ENCODE measurements at places on chromosomes 11 and 22.

- DNase-seq: no peak
Observed at GRCh38 chr11:71302911-71303310, 50.5 kb upstream of the SHANK2 start.

DNA sequence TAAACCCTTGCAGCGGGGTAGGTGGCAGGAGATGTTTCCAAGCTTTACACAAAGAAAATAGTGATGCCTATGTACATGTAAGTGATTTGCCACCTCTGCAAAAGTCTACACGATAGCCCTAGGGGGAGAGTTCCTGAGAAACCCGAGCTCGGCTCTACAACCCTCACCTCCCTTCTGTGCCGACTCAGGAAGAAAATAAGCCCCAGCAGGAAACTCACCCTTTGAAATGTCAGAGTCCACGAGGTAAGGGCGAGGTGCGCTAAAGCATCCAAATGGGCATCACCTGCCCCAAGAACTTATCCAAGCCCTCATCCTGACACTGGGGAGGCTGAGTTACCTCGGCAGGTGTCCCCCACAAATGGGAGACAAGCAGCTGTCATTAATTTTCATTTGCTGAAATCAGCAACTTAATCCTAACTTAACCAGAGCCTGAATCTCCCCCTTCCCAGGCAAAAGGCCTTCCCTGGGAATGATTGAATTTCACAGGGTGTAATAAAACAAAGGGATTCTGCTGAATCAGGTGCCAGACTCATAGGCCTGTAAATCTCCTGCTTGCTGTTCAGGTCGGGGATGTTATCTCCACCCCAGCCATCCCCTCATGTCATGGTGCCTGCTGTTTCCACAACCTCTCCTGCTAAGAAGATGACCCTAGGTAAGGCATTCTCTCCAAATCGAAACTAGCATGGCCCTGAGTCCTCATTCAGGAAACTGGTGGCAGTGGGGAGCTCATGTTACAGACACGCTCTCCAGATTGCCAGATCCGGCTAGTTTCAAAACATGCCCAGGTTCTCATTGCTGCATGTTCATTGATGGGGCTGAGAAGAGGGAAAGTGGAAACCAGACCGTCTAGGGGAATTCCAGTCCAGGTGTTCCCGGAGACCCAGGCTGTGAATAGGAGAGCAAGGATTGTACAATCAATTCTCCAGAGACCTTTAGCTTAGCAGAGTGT lies 105.3 kb upstream of the KIRREL3 start:
- DNase-seq: no peak

DNA sequence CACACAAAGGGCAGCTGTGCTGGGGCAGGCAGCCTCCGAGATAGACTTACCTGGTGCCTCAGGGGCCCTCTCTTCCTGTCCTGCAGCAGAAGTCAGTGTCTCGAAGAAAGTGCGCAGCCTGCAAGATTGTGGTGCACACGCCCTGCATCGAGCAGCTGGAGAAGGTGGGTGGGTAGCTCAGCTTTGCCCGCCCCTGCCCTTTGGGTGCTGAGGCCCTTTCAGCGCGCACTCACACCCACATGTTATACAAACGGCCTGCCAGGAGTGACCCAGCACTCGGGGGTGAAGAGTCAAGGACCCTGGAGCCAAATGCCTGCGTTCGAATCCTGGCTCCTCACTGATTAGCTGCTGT lies 13.6 kb upstream of the MDK start:
- no peak for DNase-seq

- DNase-seq: no peak
Observed at GRCh38 chr22:17639247-17639741, 737 bp downstream of the BCL2L13 start.

DNA sequence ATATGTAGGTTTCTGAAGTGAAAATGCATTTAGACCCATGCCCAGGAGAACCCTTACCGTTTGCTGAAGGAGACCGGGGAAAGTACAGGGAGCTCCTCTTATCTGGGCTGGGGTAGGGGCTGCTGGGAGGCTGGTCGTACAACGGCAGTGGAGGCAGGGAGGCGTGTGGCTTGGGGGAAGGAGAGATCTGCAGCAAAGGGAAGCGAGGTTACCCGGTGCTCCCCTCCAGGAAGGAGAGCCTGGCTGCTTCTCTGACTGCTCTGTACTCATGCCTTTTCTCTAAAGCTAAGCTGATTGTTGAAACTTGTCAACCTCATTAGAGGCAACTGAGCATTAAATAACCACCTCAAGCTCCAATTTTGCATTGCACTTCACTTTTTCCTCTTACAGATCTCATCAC lies 27.2 kb downstream of the ATG16L2 start:
- no peak for DNase-seq

- DNase-seq: no peak
Observed at GRCh38 chr11:57303990-57304579, 20.7 kb downstream of the TNKS1BP1 start.

GRCh38 chr22:27971926-27972325 lies 52.9 kb upstream of the PITPNB start:
- DNase-seq: no peak

DNA sequence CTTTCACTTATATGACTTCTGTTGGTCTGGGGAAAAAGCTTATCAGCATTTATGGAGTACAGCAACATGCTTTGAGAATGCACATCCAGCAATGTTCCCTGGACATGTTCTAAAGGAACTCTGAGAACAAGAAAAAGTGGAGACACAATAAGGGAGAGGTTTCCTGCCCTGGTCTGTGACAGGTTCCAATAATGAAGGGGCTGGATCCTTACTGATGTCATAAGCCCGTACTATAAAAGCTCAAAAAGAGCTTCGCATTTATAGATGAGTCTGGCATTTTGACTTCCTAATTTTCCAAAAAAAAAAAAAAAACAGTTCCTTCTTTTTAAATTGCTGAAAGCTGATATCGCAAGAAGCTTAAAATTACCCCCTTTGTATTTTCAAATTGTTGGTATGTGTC lies 129.1 kb downstream of the MPPED2 start:
- no peak for DNase-seq

DNA sequence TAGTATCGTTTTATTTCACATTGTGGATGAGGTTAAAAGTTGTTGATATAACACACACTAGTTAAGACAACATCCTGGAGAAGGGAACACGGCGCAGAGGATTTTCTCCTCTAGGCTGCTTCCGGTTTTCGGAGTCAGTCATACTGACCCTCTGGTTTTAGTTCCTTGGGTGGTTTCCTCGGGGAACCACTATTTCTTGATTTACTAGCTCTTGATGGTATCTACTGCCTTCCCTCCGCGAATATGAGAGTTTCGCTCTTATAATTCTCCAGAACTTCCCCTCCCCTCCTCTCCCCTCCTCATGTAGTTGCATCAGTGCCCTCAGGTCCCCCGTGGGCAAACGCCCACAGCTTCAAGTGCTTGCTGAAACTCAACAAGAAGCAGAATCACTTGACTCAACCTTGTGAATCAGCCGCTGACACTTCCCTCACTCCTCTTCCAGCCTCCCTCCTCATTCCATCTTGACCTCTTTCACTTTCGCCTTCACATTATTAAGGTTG lies 15.9 kb upstream of the APOBEC3A start:
- peak; percentile 45 for DNase-seq

DNA sequence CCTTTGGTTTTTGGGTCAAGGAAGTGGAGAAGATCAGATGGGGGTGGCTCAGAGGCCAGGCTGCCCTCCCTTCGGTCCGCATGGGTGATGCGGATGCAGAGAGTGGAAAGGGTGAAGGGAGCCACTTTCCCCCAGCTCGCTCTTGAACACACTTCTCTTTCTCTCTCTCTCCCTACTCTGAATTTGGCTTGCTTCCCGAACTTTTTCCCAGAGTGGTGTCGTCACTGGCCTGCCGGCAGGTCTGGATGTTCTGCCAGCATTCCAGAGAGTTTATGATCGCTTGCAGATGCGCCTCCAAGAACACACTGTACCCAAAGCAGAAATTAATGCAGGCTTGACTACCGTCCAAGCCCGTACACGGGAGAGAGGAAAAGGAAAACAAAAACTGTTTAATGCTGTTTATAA lies 103.2 kb downstream of the ZBTB16 start:
- DNase-seq: peak; percentile 96

GRCh38 chr11:76803023-76803422 lies 19.9 kb downstream of the TSKU start:
- DNase-seq: no peak

- no peak for DNase-seq
Observed at GRCh38 chr11:45917286-45917622, 423 bp downstream of the PEX16 start.

GRCh38 chr11:20668844-20669819 lies at the start of gene NELL1:
NELL1 (plus strand) TSS chr11:20669586.
- DNase-seq: peak; percentile 4

DNA sequence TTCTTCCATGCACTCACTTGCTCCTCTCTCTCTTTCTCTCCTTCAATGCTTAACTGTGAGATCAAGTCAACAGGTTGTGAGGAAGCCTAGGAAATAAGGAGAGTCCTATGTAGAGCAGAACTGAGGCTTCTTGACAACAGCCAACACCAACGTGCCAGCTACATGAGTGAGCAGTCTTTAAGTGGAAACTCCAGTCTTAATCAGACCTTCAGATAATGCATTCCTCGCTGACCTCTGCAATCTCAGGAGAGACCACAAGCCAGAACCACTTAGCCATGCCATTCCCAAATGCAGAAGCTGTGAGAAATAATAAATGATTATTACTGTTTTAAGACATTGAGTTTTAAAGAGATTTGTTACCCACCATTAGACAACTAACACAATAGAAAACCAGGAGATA lies 6.1 kb upstream of the TEAD1 start:
- no peak for DNase-seq

GRCh38 chr11:78290293-78291176 lies 101.8 kb downstream of the USP35 start:
- peak; percentile 58 for DNase-seq

DNA sequence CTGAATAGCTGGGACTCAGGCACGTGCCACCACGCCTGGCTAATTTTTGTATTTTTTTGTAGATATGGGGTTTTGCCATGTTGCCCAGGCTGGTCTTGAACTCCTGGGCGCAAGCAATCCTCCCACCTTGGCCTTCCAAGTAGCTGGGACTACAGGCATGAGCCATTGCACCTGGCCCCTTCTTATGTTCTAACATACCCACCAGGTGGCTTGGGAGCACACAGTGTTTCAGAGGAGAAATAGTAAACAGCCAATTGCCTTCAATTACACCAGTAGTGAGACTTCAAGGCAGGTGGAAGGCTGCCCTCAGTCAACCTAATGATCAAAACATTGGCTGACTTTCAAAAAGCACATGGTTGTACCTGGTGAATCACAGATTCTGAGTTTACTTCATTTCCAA lies 167.2 kb downstream of the SWAP70 start:
- no peak for DNase-seq

DNA sequence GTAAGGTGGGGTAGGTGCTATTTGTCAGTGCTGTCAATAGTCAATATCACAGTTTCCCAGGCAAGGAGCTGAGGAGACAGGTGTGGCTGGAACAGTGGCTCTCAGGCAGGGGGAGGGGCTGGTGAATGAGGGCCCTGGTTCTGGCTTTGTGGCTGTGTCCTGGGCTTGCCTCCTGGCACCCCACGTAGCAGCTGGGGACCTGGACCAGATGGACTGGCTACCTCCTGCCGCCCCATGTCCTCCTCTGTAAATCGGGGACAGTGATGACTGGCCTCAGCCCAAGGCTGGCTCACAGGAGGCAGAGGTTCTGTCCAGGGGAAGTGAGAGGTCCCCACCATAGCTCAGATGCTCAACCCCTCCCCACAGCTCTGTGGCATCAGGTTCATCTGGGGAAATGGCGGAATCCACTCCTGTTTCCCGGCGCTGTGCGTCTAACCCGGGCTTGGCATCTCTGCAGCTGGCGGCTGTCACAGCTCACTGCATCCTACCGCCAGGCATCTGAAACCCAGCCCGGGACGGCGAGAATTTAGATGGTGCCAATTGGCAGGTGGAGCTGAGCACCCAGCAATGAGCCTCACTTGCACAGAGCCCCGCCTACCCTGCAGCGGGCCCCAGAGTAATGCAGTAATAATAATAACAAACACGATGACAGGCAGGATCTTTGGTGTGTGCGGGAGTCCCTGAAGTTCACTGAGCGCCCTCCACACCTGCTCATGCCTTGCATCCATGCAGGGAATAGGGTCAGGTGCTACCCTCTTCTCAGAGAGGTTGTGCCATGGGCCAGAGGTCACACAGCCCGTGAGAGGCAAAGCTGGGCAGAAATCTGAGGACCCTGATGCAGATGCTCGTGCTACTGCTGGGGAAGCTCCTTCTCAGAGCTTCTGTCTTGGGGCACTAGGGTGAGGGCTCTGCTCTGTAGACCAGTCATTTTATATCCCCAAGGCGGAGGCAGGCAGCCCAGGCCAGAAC lies 27.8 kb upstream of the SHISAL1 start:
- peak; percentile 16 for DNase-seq

DNA sequence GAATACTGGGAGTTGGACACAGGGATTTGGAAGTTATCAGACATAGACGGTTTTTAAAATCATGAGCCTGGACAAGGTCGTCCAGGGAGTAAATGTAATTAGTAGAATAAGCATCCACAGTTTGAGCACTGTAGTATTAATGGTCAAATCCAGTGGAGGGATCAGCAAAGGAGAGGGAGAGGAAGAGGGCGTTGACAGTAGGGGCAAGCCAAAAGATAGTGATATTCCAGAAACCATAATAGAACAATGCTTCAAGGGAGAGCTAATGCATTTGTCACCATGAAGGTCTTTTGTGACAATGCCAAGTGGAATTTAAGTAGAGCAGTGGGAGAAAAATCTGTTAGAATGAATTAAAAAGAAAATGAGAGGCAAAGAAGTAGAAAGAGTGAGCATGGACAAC lies 68.9 kb upstream of the SLC5A12 start:
- DNase-seq: no peak

- no peak for DNase-seq
Observed at GRCh38 chr22:24474221-24474620, 20.9 kb upstream of the UPB1 start.

GRCh38 chr22:23844739-23845202 lies 6.0 kb upstream of the DERL3 start:
- DNase-seq: no peak

DNA sequence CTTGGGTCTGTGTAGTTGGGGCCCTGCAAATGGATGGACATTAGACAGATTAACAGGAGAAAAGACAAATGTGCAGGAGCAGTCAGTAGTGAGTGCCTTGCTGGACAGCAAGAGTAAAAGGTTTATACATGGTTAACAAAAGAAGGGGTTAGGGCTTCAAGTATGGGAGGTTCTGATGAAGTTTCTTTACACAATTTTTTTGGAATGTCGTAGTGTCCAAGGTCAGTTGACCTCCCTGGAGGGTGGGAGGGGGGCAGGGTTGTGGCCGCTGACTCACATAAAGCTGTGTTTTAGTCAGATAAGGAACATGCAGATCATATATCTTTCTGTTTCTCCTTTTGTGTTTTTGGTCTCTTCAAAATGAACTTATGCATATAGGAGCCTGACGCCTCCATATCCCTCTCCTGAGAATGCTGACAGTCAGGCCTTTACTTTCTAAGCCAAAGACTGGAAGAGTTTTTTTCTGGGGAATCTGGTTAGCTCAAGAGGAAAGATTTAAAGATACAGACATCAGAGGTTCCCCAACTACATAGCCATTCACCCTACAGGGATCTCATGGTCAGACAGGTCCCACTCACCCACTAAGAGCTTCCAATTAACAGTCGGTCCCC lies 134.3 kb downstream of the NECTIN1 start:
- DNase-seq: no peak

- no peak for DNase-seq
Observed at GRCh38 chr22:29870574-29870973, 12.4 kb upstream of the MTMR3 start.
